Lower lobe of right lung (tissue), 2 donors: ENCODE measurements at places on chromosomes 5 and 9. TPM values are rescaled to one million over a fixed set of nuclear protein-coding genes. Genes with fewer than 3 reads are reported as not detected.

DNA sequence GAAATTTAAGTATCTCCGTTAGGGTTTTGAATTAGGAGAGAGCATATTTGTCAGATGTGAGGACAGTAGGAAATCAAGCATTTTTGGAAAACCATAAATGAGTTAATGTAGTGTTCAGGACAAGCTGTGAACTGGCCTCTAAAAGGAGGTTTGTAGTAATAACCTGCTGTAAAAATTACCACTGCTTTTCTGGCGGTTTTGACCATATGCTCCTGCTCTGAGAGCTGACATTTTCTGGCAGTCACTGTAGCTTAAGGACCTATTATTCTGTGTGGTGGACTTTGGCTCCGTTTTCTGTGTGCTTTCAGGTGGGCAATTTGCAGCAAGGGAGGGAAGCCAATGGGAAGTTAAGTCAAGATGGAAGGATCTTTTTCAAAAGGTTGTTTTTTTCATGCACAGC, 111.1 kb downstream of the SGCD start:
- no peak overlapping the region for H3K27ac ChIP-seq
- no peaks in the 10 kb centered on the region for H3K36me3 ChIP-seq
- no peak for DNase-seq
- H3K4me3 ChIP-seq = no peak overlapping the region

DNA sequence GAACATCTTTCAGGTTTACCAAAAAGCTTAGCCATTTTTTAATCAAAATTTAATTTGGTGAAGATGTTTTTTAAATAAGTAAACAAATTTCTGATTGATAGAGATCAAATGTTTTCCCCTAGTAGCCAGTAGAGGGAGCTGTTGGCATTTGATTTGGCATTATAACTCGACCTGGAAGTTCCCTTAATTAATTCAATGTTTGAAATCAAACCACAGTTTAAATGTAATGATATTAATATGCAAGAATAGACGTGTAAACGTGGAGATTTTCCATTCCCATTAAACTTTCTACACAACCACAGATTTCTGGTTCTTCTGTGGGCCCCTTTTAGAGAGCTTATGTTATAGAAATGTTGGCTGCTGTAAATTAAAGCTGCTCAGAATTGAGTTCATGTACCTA, 148.1 kb upstream of the MPDZ start:
- no peak overlapping the region for H3K27ac ChIP-seq
- DNase-seq = no peak
- no peaks in the 10 kb centered on the region for H3K4me1 ChIP-seq
- H3K4me3 ChIP-seq = no peak overlapping the region
- no peaks in the 10 kb centered on the region for H3K27me3 ChIP-seq

The TAF11L2 gene
- not detected for total RNA-seq

The SLC27A6 gene
- total RNA-seq = 0.15 TPM

- no peak overlapping the region for H3K27ac ChIP-seq
- H3K4me3 ChIP-seq = no peak overlapping the region
- peaks cover 6% of the 10 kb centered on the region for H3K4me1 ChIP-seq
- no peaks in the 10 kb centered on the region for H3K36me3 ChIP-seq
- no peaks in the 10 kb centered on the region for H3K27me3 ChIP-seq
- no peak for DNase-seq
Observed at GRCh38 chr9:20512106-20512505, 110.2 kb downstream of the MLLT3 start.
